Mesothelial cell of epicardium (in vitro differentiated cells): ENCODE measurements at places on chromosomes 7 and 10. TPM values are rescaled to one million over a fixed set of nuclear protein-coding genes. Genes with fewer than 3 reads are reported as not detected.

DNA sequence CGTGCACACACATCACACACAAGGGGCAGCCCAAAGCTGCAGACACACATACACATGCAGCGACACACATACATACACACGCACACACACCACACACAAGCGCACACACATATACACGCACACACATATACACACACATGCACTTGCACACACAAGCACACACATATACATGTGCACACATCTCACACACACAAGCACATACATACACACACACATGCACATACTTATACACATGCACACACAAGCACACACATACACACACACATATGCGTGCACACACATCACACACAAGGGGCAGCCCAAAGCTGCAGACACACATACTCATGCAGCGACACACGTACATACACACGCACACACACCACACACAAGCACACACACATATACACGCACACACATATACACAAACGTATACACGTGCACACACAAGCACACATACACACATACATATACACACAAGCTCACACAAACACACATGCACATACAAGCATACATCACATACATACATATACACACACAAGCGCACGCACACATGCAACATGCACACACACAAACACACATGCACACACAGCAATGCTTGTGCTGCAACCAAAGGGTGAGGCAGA is 178.8 kb upstream of the PFKP start:
- H3K4me3 ChIP-seq, result no peak overlapping the region
- peaks cover 78% of the 10 kb centered on the region for H3K27me3 ChIP-seq
- H3K4me1 ChIP-seq, result peaks cover 1% of the 10 kb centered on the region
- no peak overlapping the region for H3K27ac ChIP-seq
- DNase-seq, result no peak
- no peaks in the 10 kb centered on the region for H3K36me3 ChIP-seq

GRCh38 chr7:103063895-103064294 is 10.7 kb downstream of the FBXL13 start:
- DNase-seq, result no peak
- H3K36me3 ChIP-seq, result no peaks in the 10 kb centered on the region
- H3K4me1 ChIP-seq, result peaks cover 2% of the 10 kb centered on the region
- no peak overlapping the region for H3K27ac ChIP-seq

PCDH15 gene
- 24.0 to 26.3 TPM (median 24.8 TPM) in 3 replicates for total RNA-seq

C7orf33 gene
- total RNA-seq, result not detected in 3 replicates

CDHR3 gene
- 2.5 to 3.6 TPM (median 3.2 TPM) in 3 replicates for total RNA-seq
